RKO (cell line): ENCODE measurements at places on chromosomes 3 and 15.

DNA sequence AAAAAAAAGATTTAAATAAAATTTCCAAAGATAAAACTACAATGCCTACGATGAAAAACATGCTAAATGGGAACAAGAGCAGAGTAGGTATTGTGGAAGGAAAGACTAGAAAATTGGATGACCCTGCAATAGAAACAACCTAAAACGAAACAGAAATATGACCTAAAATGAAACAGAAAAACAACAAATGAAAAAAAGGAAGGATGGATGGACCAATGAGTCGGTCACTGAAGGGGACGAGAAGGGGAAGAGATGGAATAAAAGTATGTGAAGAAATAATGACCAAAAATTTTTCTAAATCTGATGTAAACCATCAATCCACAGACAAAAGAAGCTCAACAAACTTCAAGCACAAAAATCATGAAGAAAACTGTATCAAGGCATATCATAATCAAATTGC lies 44.8 kb downstream of the TBC1D2B start:
- DNase-seq: no peak

GRCh38 chr15:56736881-56737707 lies 3.8 kb upstream of the ZNF280D start:
- no peak for DNase-seq

DNA sequence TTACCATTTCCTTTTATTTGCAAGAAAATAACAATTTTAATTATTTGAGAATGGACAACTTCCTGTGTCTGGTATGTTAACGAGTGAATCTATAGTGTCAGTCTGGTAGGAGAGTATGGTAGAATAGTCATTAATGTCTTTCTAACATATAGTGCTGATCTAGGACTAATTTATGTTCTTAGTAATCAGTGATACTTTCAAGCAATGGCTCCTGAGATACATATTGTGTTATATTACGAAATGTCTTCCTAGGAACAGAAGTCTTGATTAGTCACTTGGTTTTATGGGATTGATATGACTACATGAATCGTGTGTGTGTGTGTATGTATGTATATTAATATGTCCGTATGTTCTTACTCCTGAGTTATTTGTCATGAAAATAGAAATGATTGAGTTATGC lies 66.6 kb upstream of the PAQR5 start:
- DNase-seq: peak; percentile 24

GRCh38 chr3:140702281-140702680 lies 24.4 kb downstream of the TRIM42 start:
- no peak for DNase-seq

DNA sequence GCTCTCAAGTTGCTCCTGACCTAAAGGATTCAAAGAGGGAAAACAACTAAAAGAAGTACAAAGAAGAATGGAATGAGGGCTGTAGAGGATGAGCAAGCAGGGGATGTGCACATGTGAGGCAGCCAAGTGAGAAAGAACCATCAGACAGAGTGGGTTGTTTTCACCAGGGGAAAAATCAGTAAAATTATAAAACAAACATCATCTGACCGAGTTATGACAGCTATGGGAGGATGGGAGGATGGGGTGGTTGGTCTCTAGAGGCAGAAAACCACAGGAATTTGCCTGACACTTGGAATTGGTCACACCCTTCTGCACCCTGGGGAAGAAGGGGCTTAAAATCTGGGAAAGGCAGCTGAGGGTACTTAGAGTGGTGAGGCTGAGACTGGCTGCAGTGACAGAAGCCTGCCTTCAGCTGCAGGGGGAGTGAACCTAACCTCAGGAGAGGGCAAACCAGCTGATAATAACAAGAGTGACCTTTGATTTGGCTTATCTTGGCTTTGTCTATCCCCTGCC lies 10.1 kb downstream of the ARHGAP31 start:
- no peak for DNase-seq

DNA sequence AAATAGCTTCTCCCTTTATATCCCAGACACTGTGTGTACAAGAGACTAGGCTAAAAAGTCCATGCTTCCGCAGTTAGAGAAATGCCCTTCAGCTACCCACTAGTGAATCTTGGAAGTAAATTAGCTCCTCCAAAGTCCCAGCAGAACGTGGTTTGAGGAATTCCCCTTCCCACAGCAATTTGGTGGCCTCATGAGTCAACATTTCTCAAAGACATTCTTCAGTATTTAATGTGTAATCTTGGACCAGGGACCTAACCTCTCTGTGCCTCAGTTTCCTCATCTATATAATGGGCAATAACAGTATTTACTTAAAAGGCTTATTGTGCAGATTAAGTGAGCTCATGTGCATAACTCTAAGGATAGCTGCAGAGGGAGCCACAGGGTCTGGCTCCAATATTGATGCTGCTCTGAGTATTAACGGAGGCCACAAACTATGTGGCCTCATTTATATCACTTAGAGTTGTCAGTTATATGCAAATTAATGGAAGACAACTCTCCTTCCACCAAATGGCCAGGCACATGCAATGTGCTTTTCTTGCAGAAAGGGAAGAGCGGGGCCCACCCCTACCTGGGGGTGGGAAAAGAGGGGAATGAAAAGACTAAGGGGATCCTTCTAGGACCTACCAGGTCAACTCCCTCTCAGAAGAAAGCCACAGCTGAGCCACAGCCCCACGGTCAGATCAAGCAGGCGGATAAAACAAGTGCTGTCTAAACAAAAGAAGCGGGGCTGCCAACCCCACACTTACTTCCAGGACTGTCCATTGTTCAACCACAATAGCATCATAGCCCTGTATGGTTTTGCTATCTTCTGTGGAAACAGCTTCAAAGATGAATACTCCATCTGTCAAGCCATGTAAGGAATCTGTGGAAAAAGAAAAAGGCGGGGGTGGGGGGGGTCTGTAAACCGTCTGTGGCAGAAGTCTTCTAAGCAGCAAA lies 92.4 kb downstream of the OXNAD1 start:
- no peak for DNase-seq

GRCh38 chr3:108387063-108387462 lies 90.7 kb downstream of the HHLA2 start:
- no peak for DNase-seq

GRCh38 chr3:17052363-17052762 lies 167.6 kb downstream of the PLCL2 start:
- no peak for DNase-seq
